Activated CD8-positive, alpha-beta memory T cell treated with anti-CD3 and anti-CD28 coated beads for 4 hours (primary cell): ENCODE measurements at places on chromosomes 2 and 18.

DNA sequence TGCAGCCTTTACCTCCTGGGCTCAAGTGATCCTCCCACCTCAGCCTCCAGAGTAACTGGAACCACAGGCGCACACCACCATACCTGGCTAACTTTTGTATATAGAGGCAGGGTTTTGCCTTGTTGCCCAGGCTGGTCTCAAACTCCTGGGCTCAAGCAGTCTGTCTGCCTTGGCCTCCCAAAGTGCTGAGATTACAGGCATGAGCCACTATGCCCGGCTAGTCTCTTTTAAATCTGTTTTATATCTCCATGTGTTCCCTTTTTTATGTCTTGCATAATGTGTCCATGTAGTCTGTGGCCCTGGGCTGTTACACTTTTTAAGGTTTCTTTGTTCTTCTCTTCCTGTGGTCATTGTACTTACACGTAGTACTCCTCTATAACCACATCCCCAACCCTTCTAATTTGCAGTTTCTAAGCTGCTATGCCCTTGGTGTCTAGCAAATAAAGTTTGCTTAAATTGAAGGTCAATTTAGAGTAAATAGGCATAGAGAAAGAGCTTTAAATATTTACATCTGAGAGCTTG lies 168.2 kb downstream of the MCFD2 start:
- no peak for DNase-seq

- DNase-seq = no peak
Observed at GRCh38 chr2:131517106-131517831, 10.4 kb upstream of the CCDC74A start.

DNA sequence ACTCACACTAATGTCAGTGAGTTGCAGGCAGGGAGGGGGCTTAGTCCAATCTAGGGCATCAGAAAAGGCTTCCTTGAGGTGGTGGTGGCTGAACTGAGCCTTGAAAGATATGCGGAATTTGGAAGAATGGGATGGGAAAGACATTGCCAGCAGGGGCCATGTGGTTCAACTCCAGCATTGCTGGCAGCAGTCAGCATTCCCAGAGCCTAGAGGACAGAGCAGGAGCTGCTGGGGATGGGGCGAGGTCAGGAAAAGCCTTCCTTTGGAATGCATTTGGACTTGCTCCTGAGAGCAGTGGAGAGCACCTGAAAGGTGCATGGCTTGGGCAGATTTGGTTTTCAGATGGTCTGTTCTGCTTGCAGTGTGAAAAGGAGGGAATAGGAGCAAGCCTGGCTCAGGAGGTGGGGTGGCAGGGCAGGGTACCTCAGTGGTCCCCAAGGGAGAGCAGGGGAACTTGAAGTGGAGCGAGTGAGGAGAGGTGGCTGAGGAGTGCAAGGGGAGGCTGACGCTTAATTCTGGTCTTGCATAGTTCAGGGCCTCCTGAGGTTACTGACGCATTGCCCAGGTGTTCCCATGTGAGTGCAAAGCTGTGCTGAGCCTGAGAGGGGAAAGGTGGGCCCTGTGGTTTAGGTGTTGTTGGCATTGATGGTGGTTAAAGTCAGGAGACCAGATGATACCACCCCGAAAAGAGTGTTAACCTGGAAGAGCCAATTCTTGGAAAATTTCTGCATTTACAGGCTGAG lies 112.1 kb upstream of the MGAT5 start:
- no peak for DNase-seq

DNA sequence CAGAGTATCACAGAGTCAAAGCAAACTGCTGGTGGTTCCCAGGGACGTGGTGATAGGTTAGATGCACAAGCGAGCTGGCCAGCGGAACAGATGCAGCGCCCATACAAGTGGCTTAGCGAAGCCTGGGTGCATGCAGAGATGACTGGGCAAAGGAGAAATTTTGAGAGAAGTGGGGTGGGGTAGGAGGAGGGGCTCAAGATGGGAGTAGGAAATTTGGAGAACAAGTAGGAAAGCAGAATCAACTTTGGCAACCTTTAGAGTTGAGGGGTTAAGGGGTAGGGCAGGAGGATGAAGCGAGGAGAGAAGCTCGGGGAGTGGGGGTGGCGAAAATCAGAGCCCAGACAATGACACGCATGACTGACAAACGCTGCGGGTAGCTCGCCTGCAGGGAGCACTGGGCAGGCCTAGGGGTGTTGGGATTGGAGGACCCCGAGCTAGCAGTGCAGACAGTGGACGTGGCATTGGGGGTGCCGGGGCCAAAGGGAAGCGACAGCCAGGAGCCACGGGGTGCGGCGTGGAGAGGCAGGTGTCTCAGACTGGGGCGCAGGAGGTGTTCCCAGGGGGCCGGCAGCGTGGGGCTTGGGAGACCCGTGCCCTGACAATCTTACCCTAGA lies 431 bp downstream of the FAM98A start:
- DNase-seq = no peak

DNA sequence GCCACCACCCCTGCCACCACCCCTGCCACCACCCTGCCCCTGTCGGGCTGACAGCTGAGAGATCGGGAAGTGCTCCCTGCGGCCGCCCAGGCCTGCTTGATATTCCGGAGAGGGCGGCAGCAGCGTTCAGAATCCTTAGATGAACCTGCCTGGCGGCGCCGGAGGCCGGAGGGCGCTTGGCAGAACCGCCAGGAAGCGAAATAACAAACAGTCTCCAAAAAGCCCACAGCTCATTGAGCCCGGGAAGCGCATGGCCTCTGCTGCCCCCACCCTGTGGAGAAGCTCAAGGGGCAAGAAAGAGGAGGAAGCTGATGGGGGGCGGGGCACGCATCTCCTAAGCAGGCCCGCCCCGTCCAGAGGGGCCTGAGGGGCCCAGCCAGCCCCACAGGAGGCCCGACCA lies 92.2 kb upstream of the MBOAT2 start:
- no peak for DNase-seq

DNA sequence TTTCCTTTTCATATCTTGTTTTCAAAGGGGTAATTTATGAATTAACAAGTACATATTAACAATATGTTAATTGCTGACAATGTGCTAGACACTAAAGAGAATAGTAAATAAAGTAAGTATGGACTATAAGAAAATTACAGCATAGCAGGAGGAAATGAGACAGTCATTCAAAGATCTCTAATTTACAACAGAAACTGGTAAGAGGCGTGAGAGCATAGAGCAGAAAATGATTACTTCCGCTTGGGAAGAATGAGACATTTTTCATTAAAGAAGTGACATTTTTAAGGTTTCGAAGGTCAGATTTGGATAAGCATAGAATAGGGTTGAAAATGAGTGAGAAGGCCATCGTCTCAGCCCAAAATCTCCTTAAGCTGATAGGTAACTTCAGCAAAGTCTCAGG lies 184.4 kb upstream of the SESTD1 start:
- no peak for DNase-seq

- no peak for DNase-seq
Observed at GRCh38 chr2:47782381-47782670, 619 bp upstream of the MSH6 start.

DNA sequence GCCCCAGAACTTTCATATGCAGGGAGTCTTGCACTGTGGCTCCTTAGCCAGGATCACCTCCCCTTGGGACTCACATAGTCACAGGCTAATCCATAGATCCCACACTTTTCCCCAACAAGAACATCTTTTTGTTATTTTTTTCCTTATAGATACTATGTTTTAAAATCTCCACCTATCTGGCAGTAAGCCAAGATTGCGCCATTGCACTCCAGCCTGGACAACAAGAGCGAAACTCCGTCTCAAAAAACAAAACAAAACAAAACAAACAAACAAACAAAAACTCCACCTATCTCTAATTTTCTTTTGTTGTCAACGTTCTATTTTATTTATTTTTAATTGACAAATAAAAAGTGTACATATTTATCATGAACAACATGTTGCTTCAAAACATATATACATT lies 141.7 kb downstream of the PDE11A start:
- DNase-seq = no peak

DNA sequence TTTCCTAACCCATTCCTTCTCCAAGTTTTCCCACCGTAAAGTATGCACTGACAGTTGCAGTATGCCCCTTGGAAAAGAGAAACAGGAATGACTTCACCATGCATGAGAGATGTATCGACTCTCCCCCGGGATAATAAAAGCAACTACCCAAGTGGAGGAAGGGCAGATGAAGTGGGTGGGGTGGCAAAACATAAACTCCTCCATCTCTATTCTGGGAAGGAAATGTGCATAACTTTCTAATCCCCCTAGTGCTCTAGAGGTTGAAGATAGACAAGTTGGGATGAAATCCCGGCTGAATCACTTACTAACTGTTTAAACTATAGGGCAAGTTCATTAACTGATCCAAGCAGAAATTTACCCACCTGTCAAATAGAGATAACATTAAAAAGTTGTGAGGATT lies 89.2 kb downstream of the PIGN start:
- DNase-seq = no peak
